ENCODE measurements at places on chromosomes 11 and 22.
A peak's percentile ranks its signal among the peaks of the same experiment; 100 is the strongest.

DNA sequence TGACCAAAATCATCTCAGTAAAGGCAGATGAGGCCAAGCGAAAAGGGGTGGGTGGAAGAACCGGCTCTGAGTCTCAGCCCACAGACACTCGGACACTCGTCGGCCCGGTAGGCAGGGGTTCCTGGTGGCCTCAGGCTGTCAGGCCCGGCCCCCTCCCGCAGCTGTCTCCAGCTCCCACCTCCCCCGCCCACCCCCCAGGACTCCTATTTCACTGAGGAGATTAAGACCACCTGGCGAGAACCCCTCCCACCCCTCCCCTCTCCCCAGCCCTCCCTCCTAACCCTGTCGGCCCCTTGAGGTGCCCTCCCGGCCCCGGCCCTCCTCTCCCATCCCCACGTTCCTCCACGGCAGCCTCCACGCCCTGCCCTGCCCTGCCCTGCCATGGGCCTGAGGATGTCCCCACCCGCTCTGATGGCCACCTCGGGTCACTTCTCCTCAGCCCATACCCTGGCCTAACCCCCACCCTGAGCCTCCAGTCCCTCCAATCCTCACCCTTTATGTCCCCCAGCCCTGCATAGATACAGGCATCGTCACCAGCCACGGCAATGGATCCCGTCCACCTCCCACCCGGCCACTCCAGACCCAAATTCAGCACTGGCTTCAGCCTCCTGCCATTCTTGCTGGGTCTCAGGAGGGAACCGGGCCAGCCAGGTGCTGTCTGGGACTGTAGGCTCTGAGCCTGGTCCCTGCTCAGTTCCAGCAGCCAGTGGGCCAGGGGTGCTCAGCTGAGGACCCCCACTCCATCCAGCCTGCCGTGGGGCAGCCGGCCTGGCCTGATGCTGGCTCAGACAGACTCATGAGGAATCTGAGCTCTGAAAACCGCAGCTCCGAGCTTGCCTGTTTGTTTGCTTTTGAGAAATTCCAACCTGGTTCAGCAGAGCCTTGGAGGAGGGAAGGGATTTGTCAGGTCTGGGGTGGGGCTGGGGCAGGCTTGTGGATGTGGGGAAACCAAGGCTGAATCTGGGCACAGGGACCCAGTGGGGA, 9.8 kb upstream of the TBX1 start:
- H3K27me3 ChIP-seq, result peaks cover 25% of the 10 kb centered on the region
- H3K27ac ChIP-seq, result no peak overlapping the region
- H3K4me3 ChIP-seq, result no peak overlapping the region
- H3K4me1 ChIP-seq, result peaks cover 7% of the 10 kb centered on the region
- DNase-seq, result no peak
- H3K36me3 ChIP-seq, result no peaks in the 10 kb centered on the region

DNA sequence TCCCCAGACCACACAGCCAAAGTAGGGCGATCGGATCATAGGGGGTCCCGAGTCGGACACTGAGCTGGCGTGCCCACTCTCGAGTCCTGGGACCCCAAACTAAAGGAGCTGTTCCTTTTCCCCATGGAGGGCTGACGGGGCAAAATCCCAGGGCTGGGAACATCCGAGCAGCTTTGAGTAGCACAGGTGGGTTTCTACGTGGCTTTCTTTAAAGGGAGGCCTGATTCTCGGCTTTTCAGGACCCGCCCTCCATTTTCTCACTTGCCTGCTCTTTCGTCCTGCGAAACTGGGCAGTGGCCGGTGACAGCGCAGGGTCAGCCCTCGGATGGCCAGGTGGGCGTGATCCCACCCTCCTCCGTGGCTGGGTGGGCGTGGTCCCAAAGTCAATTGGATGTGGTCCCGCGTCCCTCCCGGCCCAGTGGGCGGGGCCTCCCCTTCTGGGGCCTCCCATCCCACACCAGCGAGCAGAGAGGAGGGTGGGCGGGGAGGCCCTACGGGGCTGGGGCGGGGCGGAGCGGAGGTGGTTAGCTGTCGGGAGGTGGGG, 17.5 kb upstream of the TXNRD2 start:
- H3K27me3 ChIP-seq, result no peaks in the 10 kb centered on the region
- H3K4me3 ChIP-seq, result no peak overlapping the region
- peaks cover 14% of the 10 kb centered on the region for H3K36me3 ChIP-seq
- peak; percentile 87 for DNase-seq

DNA sequence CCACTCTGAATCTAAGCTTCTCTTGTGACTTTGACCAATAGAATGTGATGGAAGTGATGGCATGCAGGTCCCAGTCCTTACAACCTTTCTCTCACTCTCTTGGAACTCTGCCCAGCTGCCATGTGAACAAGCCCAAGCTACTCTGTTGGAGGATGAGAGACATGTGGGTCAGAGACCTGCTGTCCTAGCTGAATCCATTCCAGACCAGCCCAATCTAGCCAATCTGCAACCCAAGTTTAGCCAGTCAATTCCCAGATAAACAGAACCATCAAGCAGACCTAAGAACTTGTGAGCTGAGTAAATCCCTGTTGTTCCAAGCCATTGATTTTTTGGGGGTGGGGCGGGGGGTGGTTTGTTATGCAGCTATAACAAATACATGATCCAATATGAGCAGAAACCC, 69.2 kb upstream of the GRK3 start:
- H3K4me3 ChIP-seq, result no peak overlapping the region
- no peaks in the 10 kb centered on the region for H3K27me3 ChIP-seq
- H3K36me3 ChIP-seq, result peaks cover 1% of the 10 kb centered on the region
- H3K27ac ChIP-seq, result no peak overlapping the region

DNA sequence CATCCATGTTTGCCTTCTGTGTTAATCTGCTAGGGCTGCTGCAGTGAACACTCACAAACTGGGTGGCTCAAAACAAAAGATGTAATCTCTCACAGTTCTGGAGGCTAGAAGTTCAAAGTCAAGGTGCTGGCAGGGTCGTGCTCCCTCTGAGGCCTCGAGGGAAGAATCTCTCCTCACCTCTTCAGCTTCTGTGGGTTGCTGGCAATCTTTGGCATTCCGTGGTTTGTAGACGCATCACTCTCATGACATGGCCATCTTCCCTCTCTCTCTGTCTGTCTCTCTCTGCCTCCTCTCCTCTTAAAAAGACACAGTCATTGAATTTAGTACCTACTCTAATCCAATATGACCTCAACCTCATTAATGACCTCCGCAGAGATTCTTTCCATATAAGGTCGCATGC, 78.8 kb downstream of the TSPAN18 start:
- no peaks in the 10 kb centered on the region for H3K4me1 ChIP-seq
- no peak overlapping the region for H3K4me3 ChIP-seq
- H3K27me3 ChIP-seq, result no peaks in the 10 kb centered on the region
- H3K27ac ChIP-seq, result no peak overlapping the region
- H3K36me3 ChIP-seq, result no peaks in the 10 kb centered on the region

DNA sequence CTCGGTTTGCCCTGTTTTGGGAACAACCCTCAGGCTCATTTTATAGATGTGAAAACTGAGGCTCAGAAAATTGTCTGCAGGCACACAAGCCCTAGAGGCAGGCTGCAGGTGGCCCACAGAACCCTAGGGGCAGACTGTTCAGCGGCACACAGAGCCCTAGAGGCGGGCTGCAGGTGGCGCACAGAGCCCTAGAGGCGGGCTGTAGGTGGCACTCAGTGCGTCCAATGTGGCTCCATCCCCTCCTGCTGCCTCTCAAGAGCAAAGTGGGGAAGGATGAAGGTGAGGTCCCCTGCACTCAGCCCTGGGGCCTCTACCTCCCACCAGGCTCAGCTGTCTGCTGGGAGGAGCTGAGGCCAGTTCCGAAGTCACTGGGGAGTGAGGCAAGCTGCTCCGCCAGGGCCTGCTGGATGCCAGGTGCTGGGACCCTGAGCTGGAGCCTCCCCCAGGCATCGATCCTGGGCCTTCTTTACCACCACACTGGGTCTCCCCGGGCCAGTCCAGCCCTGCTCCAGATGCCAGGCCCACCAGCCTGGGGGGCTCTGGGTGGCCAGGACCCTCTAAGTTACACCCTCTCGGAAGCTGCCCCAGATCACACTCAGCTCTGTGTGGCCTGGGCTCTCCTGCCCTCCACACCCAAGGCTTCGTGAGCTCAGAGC, 2.3 kb downstream of the ACY3 start:
- H3K36me3 ChIP-seq, result no peaks in the 10 kb centered on the region
- H3K27ac ChIP-seq, result no peak overlapping the region
- H3K4me3 ChIP-seq, result no peak overlapping the region
- no peaks in the 10 kb centered on the region for H3K4me1 ChIP-seq
- H3K27me3 ChIP-seq, result no peaks in the 10 kb centered on the region
- DNase-seq, result no peak

- H3K4me1 ChIP-seq, result peaks cover 28% of the 10 kb centered on the region
- no peak overlapping the region for H3K27ac ChIP-seq
- DNase-seq, result no peak
- no peaks in the 10 kb centered on the region for H3K36me3 ChIP-seq
- H3K27me3 ChIP-seq, result no peaks in the 10 kb centered on the region
Observed at GRCh38 chr11:65148657-65149056, 14.3 kb upstream of the SYVN1 start.

DNA sequence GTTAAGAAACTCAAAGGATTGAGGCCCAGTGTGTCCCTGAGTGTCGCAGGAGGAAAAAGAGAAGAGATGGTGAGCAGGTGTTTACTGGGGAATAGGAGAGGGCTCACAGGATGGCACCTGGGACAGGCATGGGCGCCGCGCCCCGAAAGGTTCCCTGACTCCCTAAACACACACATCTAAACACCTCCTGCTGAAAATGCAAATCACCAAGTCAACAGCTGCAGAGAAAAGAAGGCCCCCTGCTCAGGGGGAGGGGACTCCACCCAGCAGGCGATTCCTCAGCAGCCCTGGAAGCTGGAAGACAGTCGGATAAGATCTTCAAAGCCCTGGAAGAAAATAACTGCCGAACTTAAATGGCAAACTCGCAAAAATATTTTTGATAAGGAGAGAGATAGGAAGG, 377.2 kb downstream of the BRD1 start:
- H3K27me3 ChIP-seq, result peaks cover 83% of the 10 kb centered on the region
- H3K4me3 ChIP-seq, result no peak overlapping the region
- no peaks in the 10 kb centered on the region for H3K4me1 ChIP-seq
- no peak for DNase-seq
- H3K36me3 ChIP-seq, result no peaks in the 10 kb centered on the region

DNA sequence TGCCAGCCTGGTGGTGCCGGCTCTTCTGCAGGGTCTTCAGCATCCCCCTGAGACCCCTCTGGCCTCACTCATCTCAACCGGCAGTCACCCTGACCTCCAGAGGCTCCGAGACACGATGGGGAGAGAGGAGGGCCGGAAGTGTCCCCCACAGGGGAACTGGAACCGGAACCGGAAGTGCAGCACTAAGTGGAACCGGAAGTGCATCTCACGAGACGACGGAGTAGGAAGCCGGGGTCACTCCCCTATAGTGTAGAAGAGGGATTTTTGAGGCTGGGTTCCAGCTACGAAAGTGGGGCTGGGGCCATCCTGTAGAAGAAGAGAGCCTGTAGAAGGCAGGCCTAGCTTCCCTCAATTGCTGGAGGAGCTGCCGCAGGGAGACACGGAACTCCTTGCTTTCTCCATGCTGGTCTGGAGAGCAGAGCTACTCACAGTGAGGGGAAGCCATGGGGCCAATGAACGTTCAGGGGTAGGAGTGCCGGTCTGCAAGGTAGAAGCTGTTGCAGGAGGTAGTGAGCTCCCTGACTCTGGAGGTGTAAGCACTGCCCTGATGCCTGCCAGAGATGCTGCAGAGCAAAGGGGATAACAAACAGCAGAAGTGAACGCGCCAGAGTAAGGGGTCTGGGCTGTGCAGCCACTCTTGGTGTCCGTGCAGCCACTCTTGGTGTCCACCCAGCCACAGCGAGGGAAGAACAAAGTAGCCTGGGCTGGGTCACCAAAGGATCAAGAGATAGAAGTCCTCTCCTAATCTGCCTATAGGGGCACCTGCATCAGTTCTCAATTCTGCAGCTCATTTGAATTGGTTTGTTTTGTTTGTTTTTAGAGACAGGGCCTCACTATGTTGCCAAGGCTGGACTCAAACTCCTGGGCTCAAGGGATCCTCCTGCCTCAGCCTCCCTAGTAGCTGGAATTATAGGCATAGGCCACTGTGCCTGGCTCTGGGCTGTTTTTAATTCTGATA, 21.9 kb downstream of the SCUBE1 start:
- H3K27me3 ChIP-seq, result no peaks in the 10 kb centered on the region
- DNase-seq, result no peak
- H3K36me3 ChIP-seq, result no peaks in the 10 kb centered on the region
- peaks cover 4% of the 10 kb centered on the region for H3K4me1 ChIP-seq
- H3K4me3 ChIP-seq, result no peak overlapping the region
- no peak overlapping the region for H3K27ac ChIP-seq

DNA sequence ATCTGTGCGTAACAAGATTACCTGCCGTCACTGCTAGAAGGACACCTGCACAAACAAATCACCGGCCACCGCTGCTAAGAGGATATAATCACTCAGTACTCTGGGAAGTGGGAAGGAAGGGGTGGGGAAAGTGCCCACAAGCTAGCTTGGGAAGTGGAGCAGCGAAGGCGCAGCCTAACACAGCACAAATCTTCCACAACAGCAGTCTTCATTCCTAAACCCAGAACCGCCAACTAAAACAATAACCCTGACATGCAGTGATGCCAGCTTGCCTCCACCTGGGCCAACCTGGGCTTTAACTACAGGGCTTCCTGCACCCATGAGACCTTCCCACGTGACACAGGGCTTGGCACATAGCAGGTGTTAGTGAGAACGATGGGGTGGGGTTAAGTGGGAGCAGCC, 5.1 kb downstream of the DGCR2 start:
- H3K27me3 ChIP-seq, result no peaks in the 10 kb centered on the region
- H3K4me1 ChIP-seq, result peaks cover 74% of the 10 kb centered on the region
- no peaks in the 10 kb centered on the region for H3K36me3 ChIP-seq
- no peak overlapping the region for H3K4me3 ChIP-seq

DNA sequence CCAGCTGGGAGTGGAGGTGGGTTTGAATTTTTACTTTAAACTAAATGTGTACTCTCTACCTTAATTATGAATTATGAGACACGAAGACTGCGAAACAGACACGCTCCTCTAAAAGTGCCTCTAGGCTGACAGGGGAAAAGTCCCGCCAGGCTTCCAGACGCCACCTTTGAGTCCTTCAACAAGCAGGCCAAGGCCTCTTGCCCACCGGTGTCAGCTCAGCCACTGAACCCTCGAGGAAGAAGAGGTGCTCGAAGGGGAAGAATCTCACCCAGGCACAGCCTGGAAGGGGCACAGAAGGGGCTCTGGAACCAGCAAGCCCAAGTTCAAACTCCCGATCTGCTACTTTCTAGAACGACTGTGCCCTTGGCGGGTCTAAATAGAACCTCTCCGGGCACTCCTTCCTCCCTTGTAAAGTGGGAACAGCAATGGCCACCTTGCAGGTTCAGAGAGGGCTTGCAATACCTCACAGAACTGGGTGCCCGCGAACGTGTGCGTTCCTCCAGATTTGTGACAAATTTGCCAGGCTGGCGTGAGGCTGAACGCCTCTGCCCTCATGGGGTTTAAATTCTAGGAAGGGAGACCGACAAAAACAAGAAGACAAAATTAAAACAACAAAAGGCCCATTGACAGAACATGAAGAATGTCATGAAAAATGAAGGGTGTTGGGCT, 158.5 kb upstream of the GRK3 start:
- peak overlapping the region; percentile 78 for H3K4me3 ChIP-seq

Measured in left lung (tissue), 14 donors.